ENCODE measurements at places on chromosomes 16 and 17. TPM values are rescaled to one million over a fixed set of nuclear protein-coding genes. Genes with fewer than 3 reads are reported as not detected.

NR1D1 gene
- 2.6 TPM for total RNA-seq

LASP1 gene
- 203 TPM for total RNA-seq

UMOD gene
- total RNA-seq: not detected

CLEC18C gene
- not detected for total RNA-seq

CTRB1 gene
- total RNA-seq: not detected

All from thoracic aorta endothelial cell (primary cell).